CD4-positive, alpha-beta T cell treated with Interleukin-10 for 1 hour (primary cell): ENCODE measurements at places on chromosomes 11 and 22.

DNA sequence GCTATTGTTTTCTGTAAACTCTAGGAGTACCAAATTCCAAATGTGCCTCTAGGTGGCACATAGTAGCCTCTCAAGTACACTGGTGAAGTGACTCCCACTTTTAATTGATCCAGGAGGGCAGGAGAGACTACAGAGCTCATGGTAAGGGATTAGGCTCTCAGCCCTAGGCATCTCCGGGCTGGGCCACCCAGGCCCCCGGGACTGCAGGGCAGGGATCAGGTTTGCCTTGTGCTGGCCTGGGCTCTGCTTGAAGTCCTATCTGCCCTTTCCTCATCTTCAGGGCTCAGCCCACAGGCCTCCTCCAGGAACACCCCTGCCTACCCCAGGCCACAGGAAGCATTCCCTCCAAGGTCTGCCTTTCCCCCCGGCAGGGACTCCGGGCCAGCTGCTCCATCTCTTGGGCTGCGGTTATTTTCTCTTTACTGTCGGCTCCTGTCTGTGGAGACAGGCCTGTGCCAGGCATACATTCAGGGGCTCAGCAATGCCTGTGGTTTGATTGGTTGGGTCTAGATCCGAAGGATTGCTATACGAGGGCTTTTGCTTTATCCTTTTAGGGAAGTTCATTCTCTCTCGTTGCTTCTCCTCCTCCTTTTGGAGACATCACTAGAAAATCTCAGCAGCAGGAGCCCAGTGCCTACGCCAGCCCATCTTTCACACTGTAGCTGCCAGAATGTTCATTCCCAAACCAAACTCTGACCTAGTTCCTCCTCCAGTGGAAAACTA is 32.8 kb downstream of the PARVA start:
- DNase-seq, result no peak

- DNase-seq, result no peak
Measured at GRCh38 chr11:22666325-22666687, at the start of gene GAS2. TSS of gene GAS2 (plus strand) at chr11:22666611. CDS start at chr11:22674870, 8,259 bp downstream.

GRCh38 chr11:104956528-104956927 is 11.8 kb downstream of the CASP4 start:
- DNase-seq, result no peak

- no peak for DNase-seq
Measured at GRCh38 chr11:84496122-84496521, 1131.0 kb downstream of the DLG2 start.

DNA sequence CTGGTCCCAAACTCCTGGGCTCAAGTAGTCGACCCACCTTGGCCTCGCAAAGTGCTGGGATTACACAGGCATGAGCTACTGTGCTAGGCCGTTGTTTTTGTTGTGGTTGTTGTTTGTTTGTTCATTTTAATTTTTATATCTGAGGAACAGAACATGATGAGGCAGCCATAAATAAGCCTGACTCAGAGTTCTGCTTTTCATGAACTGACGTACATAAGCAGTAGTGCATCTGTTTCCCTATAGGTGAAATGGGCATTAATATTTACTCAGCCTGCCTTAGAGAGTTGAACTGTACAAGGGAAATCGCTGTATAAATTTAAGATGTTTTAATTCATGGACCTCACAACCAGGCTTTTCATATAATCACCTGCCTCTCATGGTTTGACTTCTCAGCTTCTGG is 80.5 kb downstream of the PDHX start:
- no peak for DNase-seq

- DNase-seq, result no peak
Measured at GRCh38 chr22:28983190-28983589, 78.4 kb downstream of the C22orf31 start.

DNA sequence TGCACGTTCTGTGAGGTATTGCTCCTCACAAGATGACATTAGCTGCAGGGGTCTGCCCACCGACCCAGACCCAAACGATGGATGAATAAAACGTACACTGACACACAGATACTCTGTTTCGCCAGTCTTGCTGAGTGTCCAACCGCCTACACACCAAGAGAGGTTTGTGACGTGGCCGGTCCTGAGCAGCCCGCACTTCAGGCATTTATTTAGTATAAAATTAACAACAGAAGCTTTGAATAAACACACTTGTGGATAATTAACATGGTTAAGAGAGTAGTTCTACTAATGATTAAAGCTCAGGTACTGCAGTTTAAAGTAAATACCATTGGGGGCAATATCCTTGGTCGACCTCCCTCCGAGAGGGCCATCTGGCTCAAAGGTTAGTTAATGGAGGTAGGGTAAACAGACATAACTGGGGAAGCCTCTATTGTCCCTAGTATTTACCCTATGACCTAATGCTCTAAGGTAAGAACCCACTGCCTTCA is 75.7 kb downstream of the CCDC83 start:
- no peak for DNase-seq

GRCh38 chr11:124538019-124538418 is 5.4 kb downstream of the OR8B12 start:
- no peak for DNase-seq

GRCh38 chr11:15730995-15731385 is 616.3 kb downstream of the INSC start:
- no peak for DNase-seq

GRCh38 chr11:119932828-119933562 is 204.0 kb upstream of the NECTIN1 start:
- DNase-seq, result no peak

- no peak for DNase-seq
Measured at GRCh38 chr11:72807021-72807693, 7.1 kb upstream of the ATG16L2 start.

DNA sequence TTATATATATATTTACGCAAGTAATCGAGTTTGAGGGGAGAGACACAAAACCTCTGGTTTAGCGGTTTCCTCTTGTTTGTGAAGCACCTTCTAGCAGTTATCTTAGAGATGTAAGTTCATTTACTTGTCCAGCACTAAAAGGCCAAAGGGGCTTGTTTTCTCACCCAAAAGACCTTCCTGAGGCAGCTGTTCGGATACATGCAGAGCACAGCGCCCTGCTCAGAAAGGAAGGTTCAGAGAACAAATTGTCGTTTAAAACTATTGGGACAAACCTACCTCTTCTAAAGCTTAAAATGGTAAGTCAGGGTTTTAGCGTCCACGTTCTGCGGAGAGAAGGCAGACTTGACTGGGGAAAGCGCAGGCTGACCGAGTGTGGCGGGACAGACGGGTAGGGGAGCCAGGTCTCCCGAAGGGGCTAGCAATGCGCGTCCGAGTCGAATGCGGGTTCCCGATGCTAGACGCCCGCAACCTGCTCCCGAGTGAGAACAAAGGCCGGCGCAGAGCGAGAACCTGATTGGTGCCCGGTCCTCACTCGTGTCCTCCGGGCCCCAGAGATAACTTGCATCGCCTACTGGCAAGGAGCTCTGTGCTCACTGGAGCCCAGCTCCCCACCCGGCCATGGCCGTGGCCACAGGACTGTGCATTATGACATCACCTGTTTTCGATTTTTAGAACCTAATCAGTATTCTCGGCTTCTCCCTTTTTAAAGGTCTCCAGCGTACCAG is 1.0 kb upstream of the SESN3 start:
- peak; percentile 76 for DNase-seq

DNA sequence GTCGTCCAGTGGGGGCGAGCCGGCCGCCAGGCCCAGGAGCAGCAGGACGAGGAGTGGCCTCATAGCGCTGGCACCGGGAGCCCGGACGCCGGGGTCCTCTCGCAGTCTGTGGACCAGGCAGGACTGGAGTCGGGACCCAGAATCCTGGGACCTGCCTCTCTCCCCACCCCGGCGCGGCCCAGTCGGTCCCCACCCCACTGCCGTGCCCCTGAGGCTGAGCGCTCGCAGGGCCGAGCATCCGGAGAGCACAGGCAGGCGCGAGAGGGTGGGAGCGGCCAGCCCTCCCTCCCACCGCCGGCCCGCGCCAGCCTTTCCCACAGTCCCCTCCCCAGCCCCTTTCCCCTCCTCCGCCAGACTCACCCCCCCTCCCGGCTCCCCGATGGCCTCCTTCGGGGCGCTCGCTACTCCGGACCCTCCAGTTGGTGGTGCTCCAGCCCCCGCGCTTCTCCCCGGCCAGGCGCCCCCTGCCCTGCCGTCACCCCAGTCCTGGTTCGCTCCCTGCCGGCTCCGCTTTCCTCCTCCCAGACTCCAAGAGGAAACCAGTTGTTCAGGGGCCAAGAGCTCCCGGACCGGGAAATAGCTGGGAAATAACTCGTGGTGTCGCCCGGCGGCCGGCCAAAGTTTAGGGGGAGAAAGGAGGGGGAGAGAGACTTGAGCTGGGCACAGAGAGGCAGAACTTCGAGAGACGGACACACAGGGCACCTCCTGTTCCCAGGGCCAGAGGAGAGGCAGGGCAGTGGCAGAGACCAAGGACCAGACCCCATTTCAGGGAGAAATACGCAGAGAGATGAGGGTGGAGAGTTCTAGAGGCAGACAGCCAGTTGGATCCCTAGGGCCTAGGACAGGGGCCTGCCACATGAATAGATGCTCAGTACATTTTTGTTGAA is at the start of gene C1QTNF5:
Gene C1QTNF5 (minus strand): TSS at position 549 of the 887 bp plus-strand sequence. CDS start 486 bp downstream, at position 63.
- DNase-seq, result no peak

DNA sequence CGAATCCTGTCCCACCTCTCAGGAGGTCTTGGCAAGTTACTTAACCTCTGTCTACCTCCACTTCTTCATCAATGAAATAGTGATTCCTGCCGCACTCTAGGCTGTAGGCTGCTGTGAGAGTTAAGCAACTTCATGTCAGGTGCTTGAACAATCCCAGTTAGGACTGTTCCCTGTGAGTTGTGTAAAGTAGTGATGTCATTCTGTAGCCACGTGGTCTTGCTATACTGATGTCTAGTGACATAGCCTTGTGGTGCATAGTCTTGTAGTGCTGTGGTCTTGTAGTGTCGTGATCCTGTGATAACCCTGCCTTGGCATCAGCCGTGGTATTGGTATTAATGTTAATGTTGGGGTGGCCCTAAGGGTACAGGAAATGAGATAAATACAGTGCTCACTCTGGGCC is 30.3 kb upstream of the PRR5 start:
- DNase-seq, result peak; percentile 45

DNA sequence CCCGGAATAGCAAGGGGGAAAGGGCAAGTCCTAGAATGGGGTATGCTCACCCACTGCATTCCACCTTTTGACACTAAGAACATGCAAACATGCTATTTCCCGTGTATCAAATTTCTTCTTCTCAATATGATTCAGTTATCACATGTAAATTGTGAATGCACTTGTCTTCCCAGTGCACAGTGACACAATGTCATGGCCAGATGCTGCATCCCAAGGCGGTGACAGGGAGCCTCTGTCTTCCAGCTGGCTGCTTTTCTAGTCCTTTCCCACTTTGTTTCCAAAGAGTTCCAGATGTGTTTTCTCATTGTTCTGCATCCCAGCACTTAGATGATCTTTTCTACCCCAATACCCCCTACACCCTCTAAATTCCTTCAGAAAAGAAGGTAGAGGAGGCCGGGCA is 12.4 kb downstream of the SLC25A18 start:
- DNase-seq, result no peak

GRCh38 chr11:86809561-86809960 is 9.2 kb downstream of the PRSS23 start:
- no peak for DNase-seq

GRCh38 chr11:35563484-35564244 is 38.2 kb upstream of the PAMR1 start:
- no peak for DNase-seq

DNA sequence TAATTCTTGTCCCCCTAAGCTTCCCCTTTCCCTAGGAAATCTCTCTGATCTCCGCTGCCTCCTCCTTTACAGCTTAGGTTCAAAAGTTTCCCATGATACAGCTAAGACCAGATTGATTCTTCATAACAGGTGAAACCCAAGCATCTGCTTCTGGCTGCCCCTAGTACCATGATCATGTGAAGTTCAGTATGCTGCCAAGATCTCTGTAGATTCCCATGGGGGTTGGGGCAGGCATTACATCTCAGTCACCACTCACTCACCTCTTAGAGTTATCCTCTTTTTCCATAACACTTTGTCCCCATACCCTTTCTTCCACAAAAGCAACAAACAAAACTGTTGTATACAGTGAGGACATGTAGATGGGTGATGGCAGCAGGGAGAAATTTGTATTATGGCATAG is 44.0 kb downstream of the RRP8 start:
- no peak for DNase-seq

DNA sequence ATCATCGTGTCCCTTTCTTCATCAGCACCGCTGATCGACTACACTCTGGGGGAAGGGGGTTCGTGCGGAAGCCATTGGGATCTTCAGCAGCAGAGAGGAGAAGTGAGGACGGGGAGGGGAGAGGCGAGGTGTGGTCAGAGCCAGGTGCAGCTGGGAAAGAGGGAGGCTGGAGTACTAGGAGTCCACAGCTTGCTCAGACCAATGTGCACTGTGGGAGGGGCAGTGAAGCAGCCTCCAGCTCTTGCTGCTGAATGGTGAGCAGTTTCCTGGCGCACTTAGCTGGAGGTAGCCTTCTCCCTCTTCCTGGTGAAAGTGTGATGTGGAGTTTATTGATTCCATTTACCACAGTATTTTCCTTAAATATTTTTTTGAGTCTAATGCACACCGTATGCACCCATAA is 99.0 kb upstream of the NECTIN1 start:
- DNase-seq, result no peak

DNA sequence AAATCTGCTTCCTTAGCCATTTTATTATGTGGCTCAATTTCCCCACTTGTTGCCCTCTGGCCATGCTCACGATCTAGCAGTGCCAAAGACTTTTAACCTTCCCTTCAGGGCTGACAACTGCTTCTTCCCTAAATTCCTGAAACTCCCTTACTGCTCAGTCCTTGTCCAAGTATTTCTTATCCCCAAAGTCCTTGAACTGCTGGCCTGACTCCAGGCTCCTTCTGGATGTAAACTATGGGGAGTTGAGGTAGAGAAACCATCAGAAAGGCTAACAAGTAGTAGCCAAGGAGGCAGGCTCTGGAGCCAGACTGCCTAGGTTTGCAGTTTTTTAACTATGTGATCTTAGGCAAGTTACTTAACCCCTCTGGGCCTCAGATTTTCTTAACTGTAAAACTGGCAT is 258.7 kb upstream of the CCDC90B start:
- no peak for DNase-seq

GRCh38 chr11:76185511-76185910 is 20.8 kb downstream of the WNT11 start:
- DNase-seq, result no peak

GRCh38 chr11:116471608-116472256 is 301.1 kb downstream of the BUD13 start:
- DNase-seq, result no peak

- peak; percentile 76 for DNase-seq
Measured at GRCh38 chr22:46739094-46739870, 1.2 kb upstream of the CERK start.

DNA sequence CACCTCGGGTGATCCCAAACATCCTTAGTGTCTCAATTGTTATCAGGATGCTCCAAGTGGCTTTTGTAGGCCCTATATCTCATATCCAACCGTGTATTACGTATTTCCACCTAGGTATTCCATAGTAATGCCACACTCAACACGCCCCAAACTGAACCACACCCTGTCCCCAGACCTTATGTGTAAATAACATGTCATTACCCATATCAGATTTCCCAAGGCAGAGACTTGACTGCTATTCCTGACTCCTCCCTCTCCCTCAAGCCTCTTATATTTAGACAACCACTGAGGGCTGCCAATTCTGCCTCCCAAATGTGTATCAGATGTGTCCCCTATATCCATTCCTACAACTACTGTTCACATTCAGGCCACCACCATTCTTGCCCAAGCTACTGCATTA is 132.8 kb upstream of the NCAM1 start:
- no peak for DNase-seq
